Colonic mucosa (tissue), 4 donors: ENCODE measurements at places on chromosomes 4 and X.

- no peaks in the 10 kb centered on the region for H3K36me3 ChIP-seq
- H3K27me3 ChIP-seq, result no peaks in the 10 kb centered on the region
- H3K4me3 ChIP-seq, result no peak overlapping the region
- H3K4me1 ChIP-seq, result no peaks in the 10 kb centered on the region
- no peak overlapping the region for H3K27ac ChIP-seq
Observed at GRCh38 chr4:139617702-139618490, 47.7 kb upstream of the MGST2 start.

DNA sequence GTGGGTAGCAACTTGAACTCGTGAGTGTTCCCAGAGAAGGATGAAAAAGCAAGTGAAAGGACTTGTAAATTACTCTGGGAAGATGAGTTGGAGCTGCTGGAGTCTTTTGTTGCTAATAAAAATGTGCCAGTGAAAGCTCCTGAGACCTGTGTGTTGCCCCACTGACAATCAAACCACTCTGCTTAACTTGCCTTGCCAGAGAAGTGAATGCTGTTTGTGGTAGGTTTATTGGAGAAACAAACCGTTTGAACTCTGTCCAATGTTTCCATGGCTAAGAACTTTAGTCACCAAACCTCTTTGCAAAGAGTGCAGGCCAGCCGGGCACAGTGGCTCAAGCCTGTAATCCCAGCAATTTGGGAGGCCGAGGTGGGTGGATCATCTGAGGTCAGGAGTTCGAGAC, 586.9 kb downstream of the PCDH7 start:
- no peak overlapping the region for H3K27ac ChIP-seq
- no peaks in the 10 kb centered on the region for H3K36me3 ChIP-seq
- no peaks in the 10 kb centered on the region for H3K27me3 ChIP-seq
- no peak overlapping the region for H3K4me3 ChIP-seq
- no peak for DNase-seq

- H3K27ac ChIP-seq, result no peak overlapping the region
- H3K27me3 ChIP-seq, result no peaks in the 10 kb centered on the region
- no peak for DNase-seq
- no peaks in the 10 kb centered on the region for H3K4me1 ChIP-seq
Observed at GRCh38 chrX:18676470-18676869, 4.6 kb upstream of the RS1 start.

- H3K27me3 ChIP-seq, result no peaks in the 10 kb centered on the region
- no peak overlapping the region for H3K27ac ChIP-seq
- DNase-seq, result no peak
- no peaks in the 10 kb centered on the region for H3K36me3 ChIP-seq
- no peak overlapping the region for H3K4me3 ChIP-seq
Observed at GRCh38 chr4:119238068-119238722, 25.7 kb downstream of the USP53 start.
